ENCODE measurements at places on chromosomes 7 and 10.

- no peak for DNase-seq
Observed at GRCh38 chr10:640673-641045, 48.8 kb downstream of the DIP2C start.

GRCh38 chr7:2452074-2452507 is 24.1 kb downstream of the GRIFIN start:
- no peak for DNase-seq

DNA sequence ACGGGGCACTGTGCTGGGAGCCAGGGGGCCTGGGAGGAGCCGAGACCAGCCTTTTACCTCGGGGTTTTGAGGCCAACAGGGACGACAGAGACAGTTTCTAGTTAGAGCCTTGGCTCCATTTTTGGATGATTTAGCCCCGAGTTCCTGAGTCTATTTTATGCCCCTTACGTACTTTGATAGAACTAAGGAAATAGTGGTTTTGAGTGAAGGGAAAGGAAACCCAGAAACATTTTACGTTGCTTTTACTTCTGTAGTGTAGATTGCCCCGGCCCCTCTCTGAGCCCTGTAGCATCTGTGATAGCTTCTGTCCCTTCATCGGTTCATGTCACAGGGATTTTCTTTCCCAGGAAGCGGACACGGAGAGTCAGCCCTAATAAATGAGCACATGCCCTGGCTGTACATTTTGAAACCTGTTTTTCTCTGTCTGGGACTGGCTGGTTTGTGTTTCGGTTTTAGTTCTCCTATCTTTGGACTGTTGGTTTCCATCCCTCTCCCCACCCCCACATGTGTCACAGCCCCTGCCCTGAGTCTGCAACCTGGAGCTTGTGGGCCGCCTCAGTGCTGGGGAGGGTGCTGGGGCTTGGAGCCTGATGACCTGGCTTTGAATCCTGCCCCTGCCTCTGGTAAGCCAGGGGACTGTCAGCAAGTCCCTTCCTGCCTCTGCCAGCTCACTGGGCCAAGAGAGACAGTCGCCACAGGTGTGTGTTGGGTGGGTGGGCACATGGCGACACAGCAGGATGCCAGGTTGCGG is 6.9 kb upstream of the ORAI2 start:
- DNase-seq, result no peak

DNA sequence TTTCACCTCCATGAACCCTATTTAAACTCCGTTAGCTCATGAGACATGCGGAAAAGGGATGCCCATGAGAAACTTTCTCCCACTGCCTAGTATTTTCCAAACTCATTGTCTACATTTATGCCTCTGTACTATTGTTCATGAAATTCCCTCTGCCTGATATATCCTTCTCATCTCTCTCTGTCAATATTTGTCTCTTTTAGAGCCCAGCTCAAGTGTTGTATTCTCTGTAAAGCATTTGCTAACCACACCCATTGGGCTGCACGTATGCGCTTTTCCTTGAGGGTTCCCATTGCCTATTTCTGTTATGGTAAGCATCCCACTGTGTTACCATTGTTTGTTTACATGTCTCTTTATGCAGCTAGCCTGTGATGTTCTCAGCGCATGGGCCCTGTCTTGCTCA is 211.4 kb downstream of the MDFIC start:
- DNase-seq, result no peak
